Activated T-cell treated with anti-CD3 and anti-CD28 coated beads for 4 hours (primary cell): ENCODE measurements at places on chromosomes 4 and X.

DNA sequence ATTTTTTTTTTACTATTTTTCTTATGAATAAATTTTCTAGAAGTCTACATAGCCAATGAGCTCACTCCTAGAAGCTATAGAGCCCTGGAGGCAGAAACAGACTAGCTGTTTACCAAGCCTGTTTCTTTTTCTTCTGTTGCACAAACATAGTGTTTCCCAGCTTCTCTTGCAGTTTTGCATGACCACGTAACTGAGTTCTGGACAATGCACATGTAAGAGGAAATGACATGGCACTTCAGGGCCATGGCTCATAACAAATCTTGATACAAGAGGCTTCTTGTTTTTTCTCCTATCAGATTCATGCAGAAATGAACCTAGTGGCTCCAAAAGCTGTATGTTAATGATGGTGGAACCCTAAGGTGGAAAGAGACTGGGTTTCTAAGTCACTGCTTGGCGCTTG is 127.4 kb downstream of the ZNF330 start:
- no peak for DNase-seq

GRCh38 chr4:13522282-13523104 is 21.8 kb downstream of the NKX3-2 start:
- DNase-seq, result no peak

- no peak for DNase-seq
Measured at GRCh38 chrX:72026341-72027023, 105.2 kb downstream of the RTL5 start.

DNA sequence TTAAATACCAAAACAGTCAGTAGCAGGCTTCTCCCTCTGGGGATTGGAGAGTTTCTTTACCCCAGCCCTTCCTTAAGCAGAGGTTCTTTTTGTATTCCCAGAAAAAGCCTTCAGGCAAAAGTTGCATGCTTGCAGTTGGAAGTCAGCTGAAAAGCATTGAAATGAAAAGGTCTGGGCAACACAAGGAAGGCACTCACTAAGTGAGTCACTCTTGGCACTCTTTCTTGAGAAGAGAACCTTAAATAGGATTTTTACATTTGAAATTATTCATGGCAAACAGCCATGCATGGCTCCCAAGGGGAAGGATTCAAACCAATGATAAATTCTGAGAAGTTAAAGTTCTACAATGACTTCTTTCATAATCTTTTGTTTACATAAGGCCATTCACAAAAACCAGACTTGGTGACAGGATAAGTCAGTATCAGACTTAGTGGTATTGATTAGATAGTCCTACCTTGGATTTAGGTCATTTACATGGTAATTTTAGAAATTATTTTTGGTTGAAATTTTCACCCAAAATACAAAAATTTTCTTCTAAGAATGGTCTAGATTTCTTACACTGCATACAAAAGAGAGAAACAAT is 2068.9 kb downstream of the PCDH7 start:
- no peak for DNase-seq
